Fibroblast of mammary gland (primary cell): ENCODE measurements at places on chromosomes 1 and 21.

- no peak for DNase-seq
Observed at GRCh38 chr1:22303816-22304215, 147.8 kb upstream of the ZBTB40 start.

DNA sequence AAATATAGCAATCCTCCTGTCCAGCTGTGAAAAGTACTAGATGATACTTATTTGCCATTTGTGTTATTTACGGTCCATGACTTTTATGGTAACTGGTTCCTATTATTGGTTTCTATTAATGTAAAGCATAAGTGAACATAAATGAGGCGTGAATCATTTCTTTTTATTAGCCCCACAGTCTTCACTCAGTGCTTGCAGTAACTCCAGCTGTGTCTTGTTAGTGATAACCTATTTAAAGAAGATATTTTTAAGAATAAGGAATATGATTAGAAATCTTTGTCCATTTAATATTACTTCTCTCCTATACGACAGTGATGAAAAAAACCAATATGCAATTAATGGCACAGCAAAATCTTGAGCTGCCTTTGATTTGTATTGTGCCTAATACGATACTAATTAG, 149.9 kb downstream of the SPATA17 start:
- no peak for DNase-seq

DNA sequence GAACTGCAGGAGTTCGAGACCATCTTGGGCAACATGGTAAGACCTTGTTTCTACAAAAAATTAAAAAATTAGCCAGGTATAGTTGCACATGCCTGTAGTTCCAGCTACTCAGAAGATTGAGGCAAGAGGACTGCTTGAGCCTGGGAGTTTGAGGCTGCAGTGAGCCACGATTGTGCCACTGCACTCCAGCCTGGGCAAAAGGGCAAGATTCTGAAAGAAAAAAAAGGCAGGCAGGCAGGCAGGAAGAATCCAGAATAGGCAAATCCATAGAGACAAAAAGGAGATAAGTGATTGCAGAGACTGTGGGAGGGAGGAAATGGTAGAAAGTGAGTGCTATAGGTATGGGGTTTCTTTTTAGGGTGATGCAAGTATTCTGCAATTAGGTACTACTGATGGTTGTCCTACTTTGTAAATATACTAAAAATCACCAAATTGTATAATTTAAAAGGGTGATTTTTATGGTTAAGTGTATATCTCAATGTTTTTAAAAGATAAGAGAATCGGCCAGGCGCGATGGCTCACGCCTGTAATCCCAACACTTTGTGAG, 29.4 kb downstream of the ZZZ3 start:
- no peak for DNase-seq

- DNase-seq: peak; percentile 20
Observed at GRCh38 chr1:225685476-225686176, 32.7 kb upstream of the ENAH start.

GRCh38 chr21:36321325-36322082, 1.5 kb downstream of the MORC3 start:
- peak; percentile 26 for DNase-seq

DNA sequence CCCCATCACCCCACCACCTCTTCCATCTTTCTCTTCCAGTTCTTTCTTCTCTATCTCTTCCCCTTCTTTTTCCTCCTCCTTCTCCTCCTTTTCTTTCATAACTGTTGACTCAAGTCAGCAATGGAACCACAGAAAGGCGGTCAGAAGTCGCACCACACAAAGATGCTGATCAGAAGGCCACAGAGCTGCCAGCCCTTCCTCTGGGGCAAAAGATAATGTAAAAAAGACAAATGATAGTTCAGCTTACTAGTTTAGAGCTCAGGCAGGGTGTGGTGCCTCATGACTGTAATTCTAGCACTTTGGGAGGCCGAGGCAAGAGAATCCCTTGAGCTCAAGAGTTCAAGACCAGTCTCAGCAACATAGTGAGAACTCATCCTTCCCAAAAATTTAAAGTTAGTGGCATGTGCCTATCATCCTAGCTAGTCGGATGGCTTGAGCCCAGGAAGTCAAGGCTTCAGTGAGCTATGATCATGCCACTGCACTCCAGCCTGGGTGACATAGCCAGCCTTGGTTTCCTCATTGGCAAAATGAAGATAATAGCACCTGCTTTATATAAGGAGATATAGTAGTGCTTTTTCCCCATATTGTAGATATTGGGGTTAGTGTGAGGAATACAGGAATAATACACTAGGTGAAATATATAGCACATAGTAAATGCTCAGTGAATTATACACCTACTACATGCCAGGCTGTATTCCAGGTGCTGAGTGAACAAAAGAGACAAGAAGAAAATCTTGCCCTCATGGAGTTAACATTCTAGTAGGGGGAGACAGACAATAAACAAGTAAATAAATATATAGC, 12.5 kb upstream of the IGSF3 start:
- no peak for DNase-seq

DNA sequence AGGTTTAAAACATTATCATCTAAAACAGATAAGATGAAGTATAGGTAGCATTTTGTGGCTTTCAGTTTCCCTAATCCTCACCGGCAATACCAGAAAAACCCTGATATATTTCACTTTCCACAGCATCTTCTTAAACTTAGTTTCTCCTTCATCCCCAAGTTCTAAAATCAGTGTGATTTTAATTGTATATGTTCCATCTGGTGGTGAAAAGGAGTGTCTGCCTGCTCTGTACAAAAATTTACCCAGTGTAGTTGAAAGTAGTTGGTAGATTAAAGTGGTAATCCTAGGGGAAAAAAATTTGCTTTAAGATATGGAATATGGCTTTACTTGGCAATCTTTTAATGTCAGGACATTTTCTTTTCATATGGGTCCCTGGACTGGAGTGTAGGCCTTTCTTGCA, 74.3 kb downstream of the CEP350 start:
- DNase-seq: no peak

GRCh38 chr1:60914982-60915381, 167.4 kb upstream of the NFIA start:
- no peak for DNase-seq

DNA sequence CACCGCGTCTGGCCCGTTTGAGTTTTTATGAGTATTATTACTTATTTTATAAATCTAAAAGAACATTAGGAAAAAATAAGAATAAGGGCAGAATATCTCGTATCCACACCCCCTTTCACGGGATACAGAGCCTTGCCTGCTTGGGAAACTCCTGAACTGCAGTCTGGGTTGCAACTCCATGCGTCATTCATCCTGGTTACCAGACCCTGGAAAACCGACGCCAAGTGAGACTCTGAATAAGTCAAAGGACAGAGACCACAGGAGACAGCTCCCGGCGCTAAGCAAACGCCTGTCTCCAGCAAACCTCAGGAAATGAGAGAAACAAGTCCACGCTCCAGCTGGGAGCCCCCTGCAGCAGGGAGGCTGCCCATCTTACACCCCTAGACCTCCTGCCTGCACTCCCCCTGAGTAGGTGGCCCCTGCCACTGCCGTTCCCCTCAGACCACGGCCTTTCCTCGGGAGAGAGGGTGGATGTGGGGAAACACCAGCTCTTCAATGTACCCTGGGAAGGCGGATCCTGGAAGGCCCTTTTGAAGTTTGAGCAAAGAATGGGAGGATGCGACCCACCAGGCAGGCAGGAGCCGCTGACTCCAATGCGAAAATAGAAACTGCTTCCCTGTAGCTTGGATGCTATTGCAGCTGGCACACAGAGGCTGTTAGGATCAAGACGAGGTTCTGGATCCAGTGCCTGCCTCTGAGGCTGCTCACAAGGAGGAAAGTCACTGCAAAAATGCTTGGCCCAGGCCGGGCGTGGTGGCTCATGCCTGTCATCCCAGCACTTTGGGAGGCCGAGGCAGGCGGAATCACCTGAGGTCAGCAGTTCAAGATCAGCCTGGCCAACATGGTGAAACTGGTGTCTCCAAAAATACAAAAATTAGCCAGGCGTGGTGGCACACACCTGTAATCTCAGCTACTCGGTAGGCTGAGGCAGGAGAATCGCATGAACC, 37.7 kb upstream of the GPR157 start:
- DNase-seq: peak; percentile 74

DNA sequence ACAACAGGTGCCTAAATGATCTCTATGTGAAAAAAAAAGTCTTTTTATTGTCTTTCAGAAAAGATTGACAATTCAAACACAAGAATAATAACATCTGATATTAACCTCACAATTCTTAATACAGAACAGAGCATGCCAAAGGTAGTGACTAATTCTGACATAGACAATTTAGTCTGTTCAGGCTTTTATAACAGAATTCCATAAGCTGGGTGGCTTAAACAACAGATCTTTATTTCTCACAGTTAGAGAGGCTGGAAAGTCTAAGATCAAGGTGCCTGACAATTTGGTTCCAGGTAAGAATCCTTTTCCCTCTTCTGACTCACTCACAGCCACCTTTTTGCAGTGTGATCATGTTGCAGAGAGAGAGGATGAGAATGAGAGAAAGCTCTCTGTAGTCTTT, 27.0 kb downstream of the DPYD start:
- peak; percentile 24 for DNase-seq

- DNase-seq: peak; percentile 38
Observed at GRCh38 chr1:93346421-93346993, 800 bp downstream of the DR1 start.

- DNase-seq: peak; percentile 29
Observed at GRCh38 chr1:65939636-65940035, 146.9 kb downstream of the PDE4B start.

DNA sequence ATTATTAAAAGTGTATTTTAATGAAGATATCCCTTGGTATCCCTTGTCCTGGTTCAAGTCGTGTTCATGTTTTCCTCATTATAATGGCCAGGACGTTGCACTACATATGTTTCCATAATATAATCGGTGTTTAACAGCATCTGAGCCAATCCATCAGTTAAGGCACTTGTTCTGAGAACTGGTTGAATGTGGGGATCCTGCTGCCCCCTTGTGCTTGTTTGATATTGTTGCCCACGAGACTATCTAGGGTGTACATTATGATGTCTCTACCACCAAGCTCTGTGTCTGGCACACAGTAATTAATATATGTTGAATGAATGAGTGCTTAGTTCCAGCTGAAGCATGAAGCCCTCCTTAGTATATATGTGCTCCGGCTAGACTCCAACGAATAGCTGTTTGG, 193.0 kb downstream of the CACNA1E start:
- DNase-seq: peak; percentile 45

GRCh38 chr1:173043253-173043652, 7.5 kb downstream of the TNFSF18 start:
- peak; percentile 53 for DNase-seq

DNA sequence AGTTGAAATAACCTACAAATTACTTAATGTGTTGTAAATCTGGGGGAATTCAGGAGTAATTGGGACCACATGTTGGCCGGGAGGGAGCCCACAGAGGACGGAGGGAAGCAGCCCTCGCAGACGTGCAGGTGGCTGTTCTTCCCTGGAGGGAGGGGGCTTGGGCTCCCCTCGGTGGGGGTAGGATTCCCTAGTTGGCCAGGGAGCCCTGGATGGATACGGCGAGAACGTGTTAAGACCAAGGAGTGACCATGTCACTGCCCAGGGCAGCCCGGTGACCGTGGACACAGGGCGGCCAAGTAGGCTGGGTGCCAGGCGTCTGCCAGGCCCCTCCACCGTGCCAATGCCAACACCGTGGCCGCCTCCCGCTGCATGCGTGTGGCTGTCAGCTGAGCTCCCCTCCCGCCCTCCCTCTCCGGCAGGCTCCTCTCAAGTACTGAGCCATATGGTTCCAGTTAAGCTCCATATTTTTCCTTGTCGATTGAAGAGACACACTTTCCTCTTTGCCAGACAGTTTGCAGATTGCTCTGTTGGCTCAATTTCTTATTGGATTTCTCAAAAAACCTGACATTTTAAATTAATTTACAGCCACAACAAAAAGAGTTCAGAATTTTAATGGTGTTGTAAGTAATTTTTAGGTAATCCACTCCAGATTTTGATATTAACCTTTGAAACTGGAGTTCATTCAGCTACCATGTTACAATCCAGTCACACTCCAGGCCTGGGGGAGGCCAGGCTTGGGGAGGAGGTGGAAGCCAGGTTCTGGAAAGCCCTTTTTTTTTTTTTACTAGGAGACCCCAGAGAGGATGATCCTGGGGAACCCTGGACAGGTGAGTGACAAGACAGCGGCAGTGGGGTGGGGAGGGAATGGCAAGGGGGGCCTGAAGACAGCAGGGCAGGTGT, 71.2 kb downstream of the CASZ1 start:
- peak; percentile 70 for DNase-seq

DNA sequence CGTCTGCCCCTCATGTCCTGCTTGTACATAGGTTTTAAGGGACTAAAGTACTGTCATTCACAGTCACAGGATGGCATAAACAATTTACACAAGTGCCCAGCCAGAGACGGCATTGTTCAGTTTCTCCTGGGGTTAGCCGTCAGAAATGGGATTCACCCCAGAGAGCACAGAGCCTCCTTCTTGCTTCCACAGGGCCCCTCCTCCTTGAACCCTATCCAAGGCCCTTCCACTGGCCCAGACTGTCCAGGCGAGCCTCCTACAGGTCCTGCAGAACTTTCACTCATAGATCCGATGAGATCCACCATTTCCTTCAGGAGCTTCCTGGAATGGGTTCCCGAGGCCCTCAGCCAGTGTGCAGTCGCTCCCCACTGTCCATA, 10.0 kb downstream of the AVPR1B start:
- DNase-seq: no peak

GRCh38 chr1:159300146-159300545, 2.0 kb upstream of the FCER1A start:
- DNase-seq: no peak

- peak; percentile 40 for DNase-seq
Observed at GRCh38 chr1:204359474-204360255, at the start of gene PLEKHA6. TSS of gene PLEKHA6 (minus strand) at chr1:204359929. CDS start at chr1:204273727, 86,202 bp downstream.

DNA sequence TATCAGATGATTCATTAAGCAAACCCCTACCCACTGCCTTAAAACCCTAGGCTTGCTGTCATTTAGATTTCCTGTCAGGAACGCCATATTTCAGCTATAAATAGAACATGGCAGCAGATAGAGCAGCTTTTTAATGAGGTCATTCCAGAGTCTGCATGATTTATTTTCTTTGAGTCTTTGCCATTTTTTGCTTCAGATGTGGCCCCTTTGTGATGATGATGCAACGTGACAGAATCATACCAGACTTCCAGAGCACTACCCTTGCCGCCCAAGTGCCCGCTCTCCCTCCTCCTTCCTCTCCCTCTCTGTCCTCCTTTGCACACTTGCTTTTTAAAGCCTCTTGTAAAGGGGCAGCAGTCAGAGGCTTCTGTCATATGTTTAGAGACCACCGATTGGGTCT, 55.5 kb upstream of the TRIM67 start:
- DNase-seq: peak; percentile 49

DNA sequence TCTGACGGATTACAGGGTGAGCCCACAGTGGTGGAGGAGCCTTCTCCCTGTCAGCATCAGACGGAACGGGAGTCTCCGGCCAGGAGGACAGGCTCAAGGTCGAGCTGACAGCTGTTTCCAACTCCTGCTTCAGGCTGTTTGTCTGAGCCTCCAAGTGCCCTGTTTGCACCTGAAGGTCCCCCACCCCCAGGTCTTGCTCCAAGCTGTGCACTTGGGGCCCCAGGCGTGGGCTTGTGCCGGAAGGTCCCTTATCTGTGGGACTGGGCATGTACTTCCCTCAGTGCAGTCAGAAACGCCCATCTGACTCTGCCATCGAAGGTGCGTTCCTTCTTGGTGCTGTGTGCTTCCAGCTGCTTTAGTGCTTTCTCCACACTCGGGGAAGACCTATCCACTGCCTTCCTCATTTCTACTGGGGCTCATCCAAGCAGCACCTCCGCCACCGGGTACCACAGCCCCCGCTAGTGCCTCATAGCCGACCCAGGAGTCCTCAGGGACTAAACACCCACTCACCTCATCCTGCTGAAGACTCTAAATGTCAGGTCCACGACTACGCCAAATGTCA, 29.5 kb upstream of the CR2 start:
- no peak for DNase-seq

- DNase-seq: no peak
Observed at GRCh38 chr1:184514447-184514846, 127.6 kb downstream of the C1orf21 start.

GRCh38 chr1:194533641-194534040, 1347.2 kb upstream of the B3GALT2 start:
- DNase-seq: no peak
